ENCODE measurements at places on chromosomes 11 and 22.
A peak's percentile ranks its signal among the peaks of the same experiment; 100 is the strongest.

DNA sequence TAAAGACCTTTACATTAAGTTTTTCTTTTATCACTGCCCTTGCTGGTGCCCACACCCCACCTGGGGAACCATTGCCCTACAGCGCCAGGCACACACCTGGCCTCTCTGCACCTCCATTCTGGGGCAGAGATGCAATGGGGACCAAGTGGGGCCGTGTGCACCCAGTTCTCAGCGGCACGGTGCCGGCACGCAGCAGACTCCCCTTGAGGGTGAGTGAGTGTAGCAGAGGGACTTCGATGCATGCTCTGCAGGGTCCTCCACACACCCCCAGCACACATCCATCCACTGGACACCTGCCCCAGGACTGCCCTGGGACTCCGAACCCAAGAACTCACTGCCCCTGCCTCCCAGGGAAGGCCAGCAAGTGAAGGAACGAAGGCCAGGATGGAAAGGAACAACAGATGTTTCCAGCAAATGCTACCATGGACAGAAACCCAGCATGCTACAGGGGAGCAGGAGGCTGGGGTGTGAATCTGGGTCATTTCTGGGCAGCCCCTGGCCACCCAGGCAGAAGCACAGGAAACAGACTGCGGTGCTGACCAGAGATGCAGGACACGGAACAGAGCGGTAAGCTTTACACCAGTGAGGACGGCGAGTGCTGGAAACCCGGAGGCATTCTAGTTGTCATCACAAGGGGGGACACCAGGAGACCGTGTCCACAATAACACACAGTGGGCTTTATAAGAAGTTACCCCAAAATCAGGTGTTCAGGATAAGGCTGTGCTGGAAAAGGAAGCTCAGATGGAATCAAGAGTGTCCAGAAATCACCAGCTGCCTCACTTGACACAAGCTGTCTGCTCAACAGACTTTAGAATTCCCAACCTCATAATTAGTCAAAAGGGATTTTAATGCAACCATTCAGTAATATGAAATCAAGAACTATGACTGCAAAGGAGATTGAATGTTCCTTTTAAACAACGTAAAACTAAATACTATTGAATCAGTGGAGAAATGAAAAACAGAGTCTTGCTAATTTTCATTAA lies 32.7 kb upstream of the MOB2 start:
- DNase-seq = no peak

DNA sequence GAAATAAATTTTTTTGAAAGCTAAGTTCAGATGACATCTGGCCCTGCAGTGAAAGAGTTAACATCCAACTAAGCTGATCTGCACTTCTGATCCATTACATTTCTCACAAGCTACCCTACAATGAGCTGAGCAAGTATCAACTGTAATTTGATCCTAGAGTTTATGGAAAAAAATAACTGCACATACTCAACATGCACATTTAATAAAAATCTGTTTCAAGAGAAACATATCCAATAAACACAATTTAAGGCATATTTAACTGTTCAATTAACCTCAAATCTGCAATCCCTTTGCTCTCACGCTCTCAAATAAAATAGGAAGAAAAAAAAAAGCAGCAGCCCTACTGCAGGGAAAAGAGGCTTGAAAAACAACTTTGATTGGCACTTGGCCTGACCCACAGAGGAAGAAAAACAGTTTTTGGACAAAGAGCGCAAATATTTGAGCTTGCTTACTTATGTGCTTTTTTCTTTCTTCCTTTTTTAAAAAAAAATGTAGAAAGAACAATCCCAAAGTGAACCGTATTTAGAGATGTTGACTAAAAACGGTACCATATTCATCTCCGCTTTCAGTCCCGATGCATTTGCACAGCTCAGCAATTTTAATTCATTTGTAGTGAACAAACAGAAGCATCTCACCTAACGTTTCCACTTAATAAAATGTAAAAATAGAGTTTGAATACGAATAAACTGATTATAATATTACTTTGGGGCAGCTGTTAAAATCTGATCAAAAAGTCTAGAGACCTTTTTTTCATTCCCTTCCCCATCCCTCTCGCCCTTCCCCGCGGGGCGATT lies 1.6 kb downstream of the SESN3 start:
- DNase-seq = no peak

DNA sequence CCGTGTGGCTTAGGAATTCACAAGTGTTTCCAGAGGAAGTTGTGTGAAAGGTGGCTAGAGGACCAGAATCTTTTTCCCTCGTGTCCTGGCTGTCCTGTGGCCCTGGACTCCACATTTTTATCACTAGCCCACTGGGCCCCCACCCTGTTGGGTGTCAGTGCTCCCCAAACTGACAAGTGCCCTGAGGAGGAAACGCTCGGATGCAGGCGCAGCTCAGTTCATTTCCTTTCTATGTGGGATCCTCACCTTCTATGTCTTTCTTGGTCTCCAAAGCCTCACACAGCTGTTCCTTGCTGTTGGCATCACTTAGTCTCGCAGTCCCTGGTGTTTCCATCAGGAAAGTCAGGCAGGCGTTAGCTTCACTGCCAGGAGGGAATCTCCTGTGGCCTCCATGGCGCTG lies 68.0 kb upstream of the KCNQ1OT1 start:
- no peak for DNase-seq

DNA sequence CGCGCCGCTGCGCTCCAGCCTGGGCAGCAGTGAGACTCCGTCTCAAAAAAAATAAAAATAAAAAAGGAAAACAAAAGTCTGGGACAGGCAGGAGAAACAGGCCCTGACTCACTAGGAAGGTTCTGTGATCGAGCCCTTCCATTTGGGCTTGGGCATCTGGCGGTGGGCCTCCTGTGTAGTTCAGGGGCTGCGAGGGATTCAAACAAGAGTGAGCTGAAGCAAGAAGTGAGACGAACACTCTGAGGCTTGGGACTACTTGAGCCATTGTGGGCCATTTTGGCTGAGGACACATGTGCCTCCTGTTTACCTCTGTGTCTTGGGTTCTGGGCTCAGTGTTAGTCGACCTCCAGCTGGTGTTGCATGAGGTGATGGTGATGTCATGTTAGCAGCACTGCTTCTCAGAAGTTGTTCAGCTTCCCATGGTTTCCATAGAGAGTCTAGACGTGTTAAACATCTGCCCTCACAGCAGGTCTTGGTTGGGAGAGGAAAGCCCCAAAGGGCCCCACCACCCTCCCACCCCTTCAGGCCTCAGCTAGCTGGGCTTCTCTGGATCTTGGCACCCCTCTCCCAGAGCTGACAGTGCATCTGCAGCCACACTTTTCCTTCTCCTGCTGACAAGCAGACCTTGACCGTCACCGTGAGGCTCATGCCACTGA lies 57.8 kb downstream of the MED15 start:
- DNase-seq = peak; percentile 30

GRCh38 chr11:134469627-134470026 lies 57.6 kb upstream of the B3GAT1 start:
- peak; percentile 1 for DNase-seq

DNA sequence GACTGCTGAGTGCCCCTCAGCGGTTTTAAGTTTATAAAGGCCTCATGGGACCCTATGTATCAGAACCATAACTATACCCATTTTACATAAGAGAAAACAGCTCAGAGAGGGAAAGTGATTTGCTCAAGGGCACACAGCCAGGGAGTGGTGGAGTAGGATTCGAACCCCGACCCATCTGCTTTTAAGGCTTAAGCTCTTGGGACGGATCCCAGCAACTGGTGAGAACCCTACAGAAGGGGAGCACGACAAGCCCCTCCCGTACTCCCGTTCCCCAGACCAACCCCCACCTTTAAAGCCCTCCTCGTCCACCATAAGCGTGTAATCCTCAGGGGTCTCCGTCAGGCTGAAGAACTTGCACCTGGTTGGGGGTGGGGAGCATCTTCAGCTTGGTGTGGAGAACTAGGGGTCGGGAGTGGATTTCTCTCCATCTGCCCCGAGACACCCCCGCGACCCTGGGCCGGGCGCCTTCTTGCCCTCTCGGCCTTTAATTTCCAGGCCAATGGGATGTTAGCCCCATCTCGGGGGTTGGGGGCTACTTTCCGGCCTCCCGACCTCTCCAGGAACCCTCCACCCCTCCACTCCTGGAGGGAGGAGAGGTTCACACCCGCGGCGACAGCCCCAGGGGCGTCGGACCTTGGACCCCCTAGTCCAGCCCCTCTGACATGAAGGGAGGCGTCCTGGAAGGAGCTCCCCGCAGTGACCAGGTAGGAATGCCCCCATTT lies 725 bp downstream of the CASTOR1 start:
- DNase-seq = no peak

DNA sequence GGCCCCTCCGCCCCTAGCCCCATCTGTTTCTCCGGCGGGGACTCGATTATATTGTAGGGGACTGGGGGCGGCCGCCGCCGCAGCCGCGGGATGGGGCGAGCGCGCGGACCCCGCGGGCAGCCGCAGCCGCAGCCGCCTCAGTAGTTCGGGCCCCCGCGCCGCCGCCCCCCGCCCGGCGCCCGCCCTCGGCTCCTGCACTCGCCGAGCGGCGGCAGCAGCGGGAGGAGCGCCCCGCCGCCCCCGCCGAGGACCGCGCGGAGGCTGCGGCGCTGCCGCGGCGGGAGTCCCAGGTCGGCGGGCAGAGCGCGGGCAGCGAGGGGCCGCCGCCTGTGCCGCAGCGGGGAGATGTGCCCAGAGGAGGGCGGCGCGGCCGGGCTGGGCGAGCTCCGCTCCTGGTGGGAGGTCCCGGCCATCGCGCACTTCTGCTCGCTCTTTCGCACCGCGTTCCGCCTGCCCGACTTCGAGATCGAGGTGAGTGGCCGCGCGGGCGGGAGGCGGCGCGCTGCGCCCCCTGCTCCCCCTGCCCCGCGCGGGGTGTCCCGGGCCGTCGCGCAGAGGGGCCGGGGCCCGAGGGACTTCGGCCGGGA lies at the start of gene CECR2:
CECR2 (plus strand) TSS at position 22 of the 587 bp plus-strand sequence; CDS start at position 346, 324 bp downstream.
- no peak for DNase-seq

- DNase-seq = peak; percentile 100
These were observed 3.0 kb downstream of the C11orf68 start for GRCh38 chr11:65915821-65916251.

GRCh38 chr11:115383431-115383830 lies 120.8 kb downstream of the CADM1 start:
- no peak for DNase-seq

DNA sequence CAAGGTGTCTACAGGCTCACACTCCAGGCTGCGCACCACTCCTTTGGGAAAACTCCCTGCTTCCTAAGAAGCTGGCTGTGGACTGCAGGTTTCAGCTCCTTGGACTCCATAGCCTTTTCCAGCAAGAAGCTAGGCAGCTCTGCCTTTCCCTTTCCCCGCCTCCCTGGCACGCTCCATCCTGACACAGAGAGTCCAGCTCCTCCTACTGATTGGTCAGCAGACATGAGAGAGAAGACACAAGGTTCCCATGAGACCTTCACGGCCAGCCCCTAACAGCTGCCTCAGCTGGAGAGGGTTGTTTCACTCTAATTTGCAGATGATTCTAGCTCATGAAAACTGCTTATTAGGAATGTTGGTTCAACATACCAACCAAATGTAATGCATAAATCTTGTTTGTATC lies 27.6 kb downstream of the TENM4 start:
- DNase-seq = peak; percentile 82

DNA sequence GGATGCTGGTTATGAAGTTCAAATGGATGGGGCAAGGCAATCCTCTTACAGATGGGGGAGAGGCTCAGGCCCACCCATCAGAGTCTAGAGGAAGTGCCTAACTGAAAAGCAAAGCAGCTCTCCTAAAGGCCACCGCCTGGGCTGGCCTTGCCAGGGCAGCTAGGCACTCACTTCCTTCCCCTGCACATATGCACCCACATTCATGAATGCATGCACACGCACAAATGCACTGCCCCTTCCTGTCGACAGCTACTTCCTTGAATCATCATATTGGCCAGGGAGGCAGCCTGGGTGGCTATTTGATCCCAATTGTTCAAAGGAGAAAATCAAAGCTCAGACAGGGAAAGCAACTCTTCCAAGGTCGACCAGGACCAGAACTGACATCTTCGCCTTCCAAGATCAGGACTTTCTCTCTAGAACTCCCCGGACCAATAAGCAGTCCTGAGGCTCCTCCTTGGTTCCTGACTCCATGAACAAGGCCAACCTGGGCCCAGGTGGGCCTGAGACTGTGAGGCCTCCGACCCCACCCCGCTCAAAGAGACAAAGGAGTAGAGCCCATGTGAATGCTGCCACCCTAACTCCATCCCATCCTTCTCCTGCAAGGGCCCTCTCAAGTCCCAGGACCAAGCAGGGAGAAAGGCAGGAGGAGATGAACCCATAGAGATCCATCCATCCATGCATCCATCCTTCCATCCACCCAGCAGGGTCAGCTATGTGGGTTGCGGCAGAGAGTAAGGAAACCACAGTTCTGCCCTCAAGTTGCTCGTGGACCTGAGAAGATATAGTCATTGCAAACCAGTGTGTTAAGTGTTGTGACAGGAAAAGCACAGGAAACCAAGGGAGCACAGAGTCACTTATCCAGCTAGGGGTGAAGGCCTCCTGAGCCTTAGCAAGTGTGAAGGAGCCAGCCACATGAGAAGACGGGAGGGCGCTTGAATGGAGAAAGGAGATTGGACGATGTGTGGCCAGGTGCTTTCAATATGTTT lies 35.4 kb upstream of the LMO1 start:
- no peak for DNase-seq

- no peak for DNase-seq
These were observed 924 bp upstream of the FADD start for GRCh38 chr11:70201882-70202861.

GRCh38 chr11:118497831-118498230 lies 29.4 kb upstream of the TTC36 start:
- DNase-seq = peak; percentile 92

DNA sequence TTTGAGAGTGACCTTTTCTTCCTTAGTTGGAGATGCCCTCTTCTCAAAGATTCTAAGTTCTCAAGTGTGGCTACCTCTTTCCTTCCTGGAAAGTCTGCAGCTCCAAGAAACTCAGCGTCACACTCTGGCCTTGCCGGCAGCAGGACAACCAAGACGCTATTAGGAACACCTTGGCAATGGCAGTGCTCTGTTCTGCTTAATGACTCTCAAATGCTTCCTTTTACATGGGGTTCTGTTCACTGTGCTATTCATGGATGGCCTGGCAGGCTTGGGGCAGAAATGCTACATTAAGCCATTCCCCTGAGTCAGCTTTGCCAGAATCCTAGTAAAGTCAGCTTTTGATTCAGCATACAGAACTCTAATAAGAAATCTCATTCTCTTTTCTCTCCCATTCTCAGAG lies 25.9 kb downstream of the LARGE2 start:
- no peak for DNase-seq

DNA sequence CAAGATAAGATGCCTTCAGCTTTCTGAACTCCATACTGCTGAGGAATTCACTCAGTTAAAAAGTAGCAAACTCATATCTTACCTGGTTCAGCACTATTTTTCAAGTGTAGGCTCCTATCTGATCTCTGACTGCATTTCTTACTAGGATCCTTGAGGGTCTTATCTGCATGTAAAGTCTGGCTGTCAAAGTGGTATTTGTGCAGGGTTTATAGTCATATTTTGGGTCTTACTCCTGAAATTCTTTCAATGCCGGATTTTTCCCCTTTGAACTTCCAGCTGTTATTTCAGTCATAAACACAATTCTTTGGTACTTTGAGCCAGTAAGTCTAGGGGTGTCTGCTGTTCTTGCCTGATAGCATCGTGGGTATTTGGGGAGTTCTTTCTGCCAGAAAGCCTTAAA lies 25.3 kb upstream of the NOX4 start:
- no peak for DNase-seq

- no peak for DNase-seq
These were observed 414.6 kb upstream of the LUZP2 start for GRCh38 chr11:24082241-24082640.
